CD4-positive, alpha-beta memory T cell (primary cell): ENCODE measurements at places on chromosomes 1 and 21. TPM values are rescaled to one million over a fixed set of nuclear protein-coding genes. Genes with fewer than 3 reads are reported as not detected.

Gene ESRRG
- not detected for total RNA-seq

DNA sequence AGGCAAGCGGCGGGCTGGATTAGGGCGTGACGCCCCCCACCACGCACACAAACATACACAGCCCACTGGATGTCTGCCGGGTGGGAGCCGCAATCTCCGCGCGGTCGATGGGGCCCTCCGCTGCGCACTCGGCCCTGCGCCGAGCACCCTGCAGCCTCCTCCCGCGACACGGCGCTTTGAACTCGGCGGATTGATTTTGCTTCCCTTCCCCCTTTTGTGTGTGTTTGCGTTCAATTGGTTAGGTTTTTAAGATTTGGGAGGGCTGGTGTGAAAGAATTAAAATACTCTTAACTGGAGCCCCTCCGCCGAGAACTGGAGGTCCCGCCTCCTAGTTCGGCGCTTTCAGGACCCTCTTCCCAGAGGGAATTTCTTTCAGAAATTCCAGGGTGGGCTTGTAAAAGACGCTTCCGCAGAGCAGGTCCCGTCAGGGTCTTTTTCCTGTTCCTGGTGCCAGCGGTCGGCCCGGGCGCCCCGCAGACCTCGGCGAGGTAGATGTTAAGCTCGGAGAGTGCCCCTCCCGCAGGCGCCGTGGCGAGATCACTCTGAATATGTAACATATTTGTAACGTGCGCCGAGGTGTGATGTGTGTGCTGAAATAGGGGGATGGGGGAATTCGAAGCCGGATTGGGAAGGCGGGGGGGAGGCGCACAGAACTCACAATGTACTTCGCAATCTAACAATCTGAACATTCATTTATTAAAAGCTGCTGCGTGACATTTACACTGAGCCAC is 8.0 kb upstream of the BARHL2 start:
- H3K27ac ChIP-seq: no peak overlapping the region
- H3K36me3 ChIP-seq: no peaks in the 10 kb centered on the region
- H3K4me1 ChIP-seq: peaks cover 56% of the 10 kb centered on the region
- no peak overlapping the region for H3K4me3 ChIP-seq
- no peak for DNase-seq

GRCh38 chr1:7581754-7582459 is 189.2 kb upstream of the VAMP3 start:
- no peaks in the 10 kb centered on the region for H3K27me3 ChIP-seq
- no peak for DNase-seq
- no peaks in the 10 kb centered on the region for H3K4me1 ChIP-seq
- H3K27ac ChIP-seq: no peak overlapping the region

Gene AUNIP
- not detected for total RNA-seq

Gene C1orf116
- 0.14 TPM for total RNA-seq

GRCh38 chr21:45555557-45556301 is 13.5 kb upstream of the SLC19A1 start:
- peaks cover 23% of the 10 kb centered on the region for H3K4me1 ChIP-seq
- no peak overlapping the region for H3K4me3 ChIP-seq
- no peak for DNase-seq
- H3K27me3 ChIP-seq: no peaks in the 10 kb centered on the region
- no peaks in the 10 kb centered on the region for H3K36me3 ChIP-seq
- H3K27ac ChIP-seq: peak overlapping the region; percentile 15

Gene AGT
- not detected for total RNA-seq

Gene TDRD5
- total RNA-seq: not detected

- H3K36me3 ChIP-seq: no peaks in the 10 kb centered on the region
- H3K27me3 ChIP-seq: no peaks in the 10 kb centered on the region
- H3K4me1 ChIP-seq: no peaks in the 10 kb centered on the region
- DNase-seq: no peak
- H3K27ac ChIP-seq: no peak overlapping the region
Observed at GRCh38 chr1:70745199-70745598, 302.4 kb downstream of the PTGER3 start.

DNA sequence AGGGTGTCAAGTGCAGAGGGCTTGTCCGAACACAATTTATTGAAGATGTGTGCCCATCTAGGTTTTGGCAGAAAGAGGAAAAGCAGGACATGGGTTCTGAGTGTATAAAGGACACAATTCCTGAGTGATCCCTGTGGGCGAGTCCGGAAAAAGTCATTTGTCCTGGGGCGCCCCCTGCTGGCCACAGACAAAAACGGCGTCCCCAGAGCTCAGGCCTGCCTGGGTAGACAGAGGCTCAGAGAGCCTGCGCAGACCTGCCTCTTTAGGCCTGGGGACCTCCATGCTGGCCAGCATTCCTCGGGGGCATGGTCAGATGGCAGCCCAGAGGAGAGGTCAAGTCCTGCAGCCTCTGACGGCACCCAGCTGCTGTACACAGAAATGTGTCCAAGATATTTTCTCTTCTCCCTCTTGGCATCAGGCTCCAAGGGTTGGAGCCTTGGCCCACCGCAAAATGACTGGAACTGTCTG is 65.5 kb upstream of the LRP8 start:
- H3K27me3 ChIP-seq: no peaks in the 10 kb centered on the region
- H3K4me1 ChIP-seq: peaks cover 5% of the 10 kb centered on the region
- H3K27ac ChIP-seq: no peak overlapping the region
- peak; percentile 52 for DNase-seq
- no peaks in the 10 kb centered on the region for H3K36me3 ChIP-seq

DNA sequence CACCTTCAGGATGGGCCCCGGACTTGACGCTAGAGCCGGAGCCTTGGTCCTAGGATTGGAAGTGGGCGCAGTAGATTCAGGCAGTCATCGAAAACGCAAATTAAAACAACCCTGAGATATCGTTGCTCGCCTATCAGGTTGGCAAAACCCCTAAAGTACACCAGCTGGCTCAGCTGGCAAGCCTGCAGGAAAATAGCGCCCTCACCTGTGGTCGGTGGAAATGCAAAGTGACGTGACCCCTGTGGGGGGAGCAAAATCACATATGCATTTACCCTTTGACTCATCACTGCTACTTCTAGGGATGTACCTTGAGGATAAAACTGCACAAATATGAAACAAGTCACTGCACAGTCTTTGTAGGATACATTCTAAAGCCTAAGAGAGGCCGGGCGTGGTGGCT is 170.3 kb upstream of the TMEM51 start:
- DNase-seq: no peak
- H3K27me3 ChIP-seq: no peaks in the 10 kb centered on the region
- no peak overlapping the region for H3K27ac ChIP-seq
- H3K4me3 ChIP-seq: no peak overlapping the region
- H3K4me1 ChIP-seq: no peaks in the 10 kb centered on the region
